ENCODE measurements at places on chromosomes 11 and 22.

DNA sequence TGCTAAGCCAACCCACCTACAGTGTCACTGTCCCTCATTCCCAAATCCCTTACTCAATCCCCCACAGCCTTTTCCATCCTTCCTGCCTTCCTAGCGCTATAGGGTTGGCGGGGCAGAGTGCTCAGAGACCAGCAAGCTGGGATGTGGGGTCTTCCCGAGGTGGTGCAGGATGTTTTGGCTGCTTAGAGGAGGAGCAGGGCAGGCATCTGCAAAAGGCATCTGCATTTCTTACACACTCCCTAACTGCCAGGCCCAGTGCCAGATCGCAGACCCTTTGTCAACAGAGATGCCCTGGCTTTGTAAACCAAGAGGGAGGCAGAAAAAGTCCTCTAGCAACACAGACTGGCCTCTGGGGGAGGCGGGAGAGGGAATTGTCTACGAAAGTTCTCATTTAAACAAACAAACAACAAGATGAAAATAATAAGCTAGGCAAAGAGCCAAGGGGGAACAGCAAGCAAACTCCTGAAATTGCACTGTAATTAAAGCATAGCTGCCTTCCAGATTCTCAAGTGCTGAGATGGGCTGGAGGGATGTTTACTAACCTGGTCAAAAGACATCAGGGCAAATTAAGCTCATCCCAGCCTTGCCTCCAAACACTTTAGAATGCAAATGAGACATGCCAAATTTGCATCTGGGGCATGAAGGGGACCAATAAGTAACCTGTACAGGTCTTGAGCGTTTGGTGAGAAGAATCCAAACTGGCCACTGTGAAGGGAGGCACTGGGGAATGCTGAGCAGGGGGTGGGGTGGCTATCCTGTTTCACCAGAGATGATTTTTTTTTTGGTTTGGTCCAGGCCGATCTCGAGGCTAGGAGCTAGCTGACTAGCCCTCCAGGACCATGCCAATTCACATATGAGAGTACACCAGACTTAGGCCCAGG lies 38.1 kb upstream of the ADA2 start:
- DNase-seq, result no peak

DNA sequence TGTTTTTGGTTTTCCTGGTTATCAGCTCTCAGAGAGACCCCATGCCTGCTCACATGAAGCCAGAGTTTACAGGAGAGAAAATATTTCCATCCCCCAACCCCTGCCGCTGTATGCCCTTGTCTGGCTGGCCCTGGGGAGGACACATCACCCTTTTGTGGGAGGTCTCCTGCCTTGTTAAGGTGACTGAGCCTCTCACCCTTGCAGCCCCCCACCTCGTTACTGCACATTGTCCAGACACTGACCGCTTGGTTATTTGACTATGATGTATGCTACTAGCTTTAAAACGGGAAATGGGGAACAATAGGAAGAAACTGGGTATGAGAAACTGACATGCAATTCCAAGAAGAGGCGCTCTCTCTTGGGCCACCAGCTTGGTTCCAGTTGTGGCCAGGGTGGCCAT lies 51.1 kb upstream of the RFPL3 start:
- no peak for DNase-seq

DNA sequence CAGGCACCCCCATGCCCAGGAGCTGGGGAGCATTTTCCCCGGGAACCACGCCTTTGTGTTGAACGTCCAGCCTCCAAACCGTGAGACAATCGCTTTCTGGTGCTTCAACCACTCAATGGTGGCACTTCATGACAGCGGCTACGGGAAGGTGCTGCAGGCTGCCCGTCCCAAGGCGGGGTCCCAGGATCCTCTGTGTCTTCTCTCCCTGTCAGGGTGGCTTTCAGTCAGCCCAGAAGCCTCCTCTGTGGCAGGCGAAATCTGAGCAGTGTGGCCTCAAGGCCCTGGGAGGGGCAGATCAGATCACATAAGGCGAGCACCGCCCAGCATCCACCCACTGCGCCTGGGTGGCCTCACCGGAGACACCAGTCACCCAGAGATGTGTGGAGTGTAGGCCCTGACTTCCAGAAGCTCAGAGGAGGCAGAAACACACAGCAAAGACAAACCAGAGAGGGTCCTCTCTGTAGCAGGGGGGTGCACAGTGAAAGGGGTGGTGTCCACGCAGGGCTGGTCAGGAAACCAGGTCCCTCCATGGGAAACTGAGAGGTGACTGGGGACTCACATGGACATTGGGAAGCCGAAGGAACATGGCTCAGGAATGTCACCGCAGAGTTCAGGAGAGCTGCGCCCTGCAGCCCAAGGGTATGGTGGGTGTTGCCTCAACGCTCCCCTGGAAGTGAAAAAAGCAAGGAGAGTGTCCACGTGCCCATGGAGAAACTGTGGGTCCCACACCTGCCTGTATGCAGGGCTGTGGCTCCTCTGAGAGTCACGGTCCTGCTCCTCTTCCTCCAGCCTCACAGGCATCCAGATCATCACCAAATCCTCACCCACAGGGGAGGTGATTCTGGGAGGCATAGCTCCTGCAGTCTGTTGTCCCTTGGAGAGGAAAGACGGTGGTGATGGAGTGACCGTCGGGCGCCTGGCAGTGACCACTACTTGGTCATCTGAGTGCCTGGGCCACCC lies 1420.7 kb downstream of the TBC1D22A start:
- no peak for DNase-seq

- no peak for DNase-seq
These were observed 6.0 kb upstream of the DRD2 start for GRCh38 chr11:113481226-113481625.

DNA sequence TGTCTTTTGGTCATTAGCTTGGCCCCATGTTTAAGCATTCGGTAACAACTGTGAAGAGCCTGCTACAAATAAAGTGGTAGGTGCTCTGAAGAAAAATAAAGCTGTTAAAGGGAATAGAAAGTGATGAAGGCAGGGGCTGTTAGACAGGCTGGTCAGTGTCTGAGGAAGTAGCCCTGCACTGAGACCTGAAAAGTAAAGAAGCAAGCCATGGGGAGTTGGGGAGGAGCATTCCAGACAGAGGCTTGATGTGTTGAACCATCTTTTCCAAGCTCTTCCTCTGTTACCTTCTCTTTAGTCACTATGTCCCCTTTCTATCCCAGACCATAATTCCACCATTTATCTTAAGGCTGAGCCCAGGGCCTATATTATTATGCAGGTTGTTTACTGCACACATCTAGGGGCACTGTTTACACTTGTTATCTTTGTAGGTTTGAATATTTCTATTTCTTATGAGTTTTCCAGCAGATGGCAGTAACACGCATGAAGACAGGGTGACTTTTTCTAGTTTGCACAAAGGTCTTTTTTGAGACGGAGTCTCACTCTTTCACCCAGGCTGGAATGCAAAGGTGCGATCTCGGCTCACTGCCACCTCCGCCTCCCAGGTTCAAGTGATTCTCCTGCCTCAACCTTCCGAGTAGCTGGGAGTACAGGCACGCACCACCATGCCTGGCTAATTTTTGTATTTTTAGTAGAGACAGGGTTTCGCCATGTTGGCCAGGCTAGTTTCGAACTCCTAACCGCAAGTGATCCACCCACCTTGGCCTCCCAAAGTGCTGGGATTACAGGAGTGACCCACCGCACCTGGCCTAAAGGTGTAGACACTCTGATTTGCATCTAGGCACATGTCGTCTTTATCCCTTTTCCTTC lies 23.0 kb downstream of the ZFTA start:
- DNase-seq, result no peak

GRCh38 chr11:19433367-19433766 lies 192.6 kb upstream of the E2F8 start:
- DNase-seq, result no peak

- DNase-seq, result no peak
These were observed 104.7 kb upstream of the SPON1 start for GRCh38 chr11:13857828-13858227.

- DNase-seq, result no peak
These were observed 20.0 kb downstream of the PRR5L start for GRCh38 chr11:36316049-36316448.

GRCh38 chr22:45413368-45414211 lies at the start of the genes RIBC2 and SMC1B:
TSS of gene RIBC2 (plus strand) at chr22:45413693. CDS start at chr22:45413887, 194 bp downstream.
TSS of gene SMC1B (minus strand) at chr22:45413599. CDS start at chr22:45413567, 32 bp downstream.
- DNase-seq, result peak; percentile 61

DNA sequence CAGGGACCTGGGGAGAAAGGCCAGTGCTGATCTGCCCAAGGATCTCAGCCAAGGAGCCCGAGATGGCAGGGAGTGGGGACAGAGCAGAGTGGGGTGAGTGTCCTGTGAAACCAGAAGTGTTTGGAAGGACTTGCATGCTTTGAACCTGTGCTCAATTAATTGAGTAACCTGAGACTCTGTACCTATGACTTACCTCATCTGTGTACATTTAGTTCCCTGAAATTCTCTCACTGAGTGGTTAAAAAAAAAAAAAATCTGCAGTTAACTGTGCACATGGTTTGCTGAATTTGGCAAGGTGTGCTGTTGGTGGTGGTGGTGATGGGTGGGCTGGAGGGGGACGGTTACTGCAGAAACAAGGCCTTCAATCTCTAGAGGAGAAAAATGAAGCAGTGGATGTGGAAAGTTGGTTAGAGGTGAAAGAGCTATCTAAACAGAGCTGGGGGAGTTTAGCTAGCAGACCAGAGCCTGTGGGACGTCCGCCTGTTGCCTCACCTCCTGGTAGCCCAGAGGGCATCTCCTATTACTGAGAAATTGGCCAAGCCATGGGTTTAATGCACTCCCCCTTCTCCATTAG lies 8.3 kb upstream of the SORL1-AS1 start:
- no peak for DNase-seq

GRCh38 chr22:28063656-28064055 lies 144.6 kb upstream of the PITPNB start:
- DNase-seq, result no peak

DNA sequence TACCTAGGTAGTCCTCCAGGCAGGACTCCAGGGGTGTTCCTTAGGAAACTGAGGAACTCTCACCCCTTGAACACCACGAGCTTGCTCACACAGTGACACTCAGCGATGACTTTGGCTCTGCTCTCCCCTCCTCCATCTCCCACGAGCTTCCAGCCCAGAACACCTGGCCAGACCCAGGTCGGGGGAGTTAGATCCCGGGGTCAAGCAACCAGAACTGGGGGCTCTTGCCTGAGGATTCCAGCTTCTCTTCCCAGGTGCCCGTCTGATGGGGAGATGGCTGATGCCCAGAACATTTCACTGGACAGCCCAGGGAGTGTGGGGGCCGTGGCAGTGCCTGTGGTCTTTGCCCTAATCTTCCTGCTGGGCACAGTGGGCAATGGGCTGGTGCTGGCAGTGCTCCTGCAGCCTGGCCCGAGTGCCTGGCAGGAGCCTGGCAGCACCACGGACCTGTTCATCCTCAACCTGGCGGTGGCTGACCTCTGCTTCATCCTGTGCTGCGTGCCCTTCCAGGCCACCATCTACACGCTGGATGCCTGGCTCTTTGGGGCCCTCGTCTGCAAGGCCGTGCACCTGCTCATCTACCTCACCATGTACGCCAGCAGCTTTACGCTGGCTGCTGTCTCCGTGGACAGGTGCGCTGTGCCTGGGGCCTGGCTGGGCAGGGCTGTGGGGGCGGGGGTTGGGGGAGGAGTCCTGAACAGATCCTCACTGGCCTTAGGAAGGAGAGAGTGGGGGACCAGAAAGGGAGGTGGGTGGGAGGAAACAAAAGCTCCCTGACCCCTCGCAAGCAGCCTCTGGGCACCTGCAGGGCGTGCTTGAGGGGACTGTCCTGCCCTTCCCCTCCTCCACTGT lies at the start of gene GALR3:
GALR3 (plus strand) TSS at position 249 of the 852 bp plus-strand sequence; CDS start at position 274, 25 bp downstream.
- DNase-seq, result no peak

DNA sequence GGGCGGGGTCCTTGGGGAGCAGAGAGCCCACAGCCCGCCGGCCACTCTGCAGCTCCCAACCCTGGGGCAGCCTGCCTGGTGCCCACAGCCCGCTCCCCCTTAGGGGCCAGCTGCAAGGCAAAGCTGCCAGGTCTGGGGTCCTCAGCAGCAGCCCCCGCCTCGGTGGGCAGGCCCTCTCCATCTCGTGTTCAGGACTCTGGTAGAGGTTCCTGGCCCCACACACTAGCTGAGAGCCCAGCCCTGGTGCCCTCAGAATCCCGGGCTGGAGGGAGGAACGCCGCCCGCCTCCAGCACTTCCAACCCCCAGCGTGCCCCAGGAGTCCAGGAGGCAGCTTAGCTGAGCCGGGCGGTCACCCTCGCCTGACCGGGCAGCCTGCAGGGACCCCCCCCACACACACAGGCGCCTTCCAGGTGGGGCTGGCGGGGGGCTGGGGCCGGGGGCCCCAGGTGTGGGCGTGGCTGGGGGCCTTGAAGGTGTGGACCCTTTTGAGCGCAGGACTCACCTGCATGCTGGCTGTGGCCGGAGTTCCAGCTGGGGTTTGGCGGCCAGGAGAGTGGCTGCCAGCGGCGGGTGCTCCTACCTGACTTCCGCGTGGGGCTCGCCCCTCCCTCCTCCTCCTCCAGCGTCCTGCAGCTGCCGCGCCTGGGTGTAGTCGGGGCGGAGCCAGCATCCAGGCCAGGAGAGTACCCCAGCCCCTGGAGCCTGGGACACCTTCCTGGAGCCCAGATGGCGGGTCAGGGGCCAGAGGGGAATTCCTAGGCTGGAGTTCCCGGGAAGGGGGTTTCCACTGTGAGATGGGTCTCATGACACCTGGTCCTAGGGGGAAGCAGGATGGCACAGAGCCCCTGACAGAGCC lies at the start of gene ANO9:
ANO9 (minus strand) TSS at position 594 of the 857 bp plus-strand sequence; CDS start at position 509, 85 bp downstream.
- DNase-seq, result no peak

DNA sequence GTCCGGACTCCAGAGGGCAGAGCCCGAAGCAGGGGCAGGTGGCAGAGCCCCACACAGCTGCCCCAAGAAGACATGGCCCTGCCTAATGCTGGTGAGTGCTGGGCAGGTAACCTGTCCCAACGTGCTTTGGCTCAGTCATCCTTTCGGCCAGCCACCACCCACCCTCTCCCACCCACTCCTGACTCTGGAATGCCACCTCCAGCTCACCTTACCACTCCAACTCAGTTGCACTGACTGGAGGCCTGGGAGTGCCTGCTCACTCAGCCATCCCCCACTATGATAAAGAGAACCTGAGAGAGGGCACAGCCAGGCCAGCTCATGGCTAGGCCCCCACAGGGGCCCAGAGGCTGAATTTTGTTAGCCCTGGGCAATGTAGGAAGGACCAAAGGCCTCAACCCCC lies 53.8 kb upstream of the MPEG1 start:
- no peak for DNase-seq

- DNase-seq, result no peak
These were observed 444.3 kb downstream of the TBC1D22A start for GRCh38 chr22:47206666-47207218.
